COR-L47 (cell line): ENCODE measurements at places on chromosomes 5 and 9.
A peak's percentile ranks its signal among the peaks of the same experiment; 100 is the strongest.

- no peak for DNase-seq
These were observed 4.5 kb upstream of the CNTLN start for GRCh38 chr9:17130291-17130690.

GRCh38 chr5:79093762-79094161, 17.8 kb upstream of the BHMT start:
- peak; percentile 59 for DNase-seq

DNA sequence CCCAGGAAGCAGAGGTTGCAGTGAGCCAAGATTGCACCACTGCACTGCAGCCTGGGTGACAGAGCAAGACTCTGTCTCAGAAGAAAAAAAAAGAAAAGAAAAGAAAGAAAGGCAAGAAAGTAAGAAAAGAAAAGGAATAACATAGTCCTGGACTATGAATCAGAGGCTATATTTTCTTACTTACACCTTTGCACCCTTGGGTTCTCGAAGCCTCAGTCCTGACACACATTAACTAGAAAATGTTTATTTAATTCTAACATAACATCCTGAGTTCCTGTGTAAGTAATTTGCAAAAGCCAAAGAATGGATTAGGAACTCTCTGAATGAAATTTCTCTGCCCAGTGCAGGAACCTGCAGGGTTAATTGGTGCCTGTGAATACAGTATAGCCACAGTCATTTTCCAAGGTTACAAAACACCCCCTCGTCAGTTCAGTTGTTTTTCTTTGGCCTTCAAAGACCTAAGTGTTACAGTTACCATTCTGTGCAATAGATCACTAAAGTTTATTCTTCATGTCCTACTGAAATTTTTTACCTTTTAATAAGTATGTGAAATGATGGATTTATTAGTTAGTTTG, 147.6 kb downstream of the SV2C start:
- no peak for DNase-seq

DNA sequence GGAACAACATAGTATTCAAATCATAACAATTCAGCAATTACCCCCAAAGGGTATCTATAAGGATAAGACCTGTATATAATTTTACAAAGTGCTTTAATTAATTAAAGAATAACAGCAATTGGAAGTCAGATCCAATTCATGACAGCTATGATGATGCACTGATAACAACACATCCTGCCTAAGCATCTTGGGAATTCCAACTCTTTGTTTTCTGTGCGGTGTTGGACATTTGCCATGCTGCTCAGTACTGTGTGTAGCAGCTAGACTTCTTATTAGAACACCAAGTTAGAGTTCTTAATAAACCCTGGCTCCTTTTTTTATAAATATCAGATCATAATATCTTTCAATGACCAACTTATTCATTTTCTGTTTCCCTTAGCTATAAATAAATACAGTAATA, 209.0 kb downstream of the SEC61B start:
- DNase-seq, result no peak

DNA sequence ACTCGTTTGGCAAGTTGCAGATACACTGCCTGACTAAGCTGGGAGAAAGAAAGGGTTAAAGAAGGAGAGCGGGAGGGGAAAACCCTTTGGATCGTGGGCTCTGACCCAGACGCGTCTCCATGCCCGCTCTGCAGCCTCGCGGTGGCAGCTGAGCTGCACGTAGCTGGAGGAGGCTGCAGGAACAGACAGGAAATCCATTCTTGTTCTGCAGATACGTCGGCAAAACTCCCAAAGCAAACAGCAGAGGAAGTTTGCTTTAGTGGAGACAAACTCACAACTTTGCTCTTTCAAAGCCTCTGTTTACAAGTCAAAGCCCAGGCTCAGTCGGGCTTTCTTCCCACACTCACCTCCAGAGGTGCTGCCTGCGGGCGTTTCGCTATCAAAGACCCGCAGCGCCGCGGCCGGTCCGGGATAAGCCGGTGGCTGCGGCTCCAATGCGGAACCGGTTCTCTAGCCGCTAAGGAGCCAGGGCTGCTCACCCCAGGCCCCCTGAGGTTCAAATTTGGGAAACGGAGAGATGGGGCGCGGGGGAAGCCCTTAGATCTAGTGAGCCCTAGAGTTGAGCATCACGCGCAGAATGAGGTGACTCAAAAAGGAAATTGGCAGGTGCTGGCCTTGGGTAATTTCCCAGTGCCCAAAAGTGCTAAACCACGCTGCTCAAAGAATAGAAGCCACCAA, 60.7 kb downstream of the MAT2B start:
- no peak for DNase-seq

DNA sequence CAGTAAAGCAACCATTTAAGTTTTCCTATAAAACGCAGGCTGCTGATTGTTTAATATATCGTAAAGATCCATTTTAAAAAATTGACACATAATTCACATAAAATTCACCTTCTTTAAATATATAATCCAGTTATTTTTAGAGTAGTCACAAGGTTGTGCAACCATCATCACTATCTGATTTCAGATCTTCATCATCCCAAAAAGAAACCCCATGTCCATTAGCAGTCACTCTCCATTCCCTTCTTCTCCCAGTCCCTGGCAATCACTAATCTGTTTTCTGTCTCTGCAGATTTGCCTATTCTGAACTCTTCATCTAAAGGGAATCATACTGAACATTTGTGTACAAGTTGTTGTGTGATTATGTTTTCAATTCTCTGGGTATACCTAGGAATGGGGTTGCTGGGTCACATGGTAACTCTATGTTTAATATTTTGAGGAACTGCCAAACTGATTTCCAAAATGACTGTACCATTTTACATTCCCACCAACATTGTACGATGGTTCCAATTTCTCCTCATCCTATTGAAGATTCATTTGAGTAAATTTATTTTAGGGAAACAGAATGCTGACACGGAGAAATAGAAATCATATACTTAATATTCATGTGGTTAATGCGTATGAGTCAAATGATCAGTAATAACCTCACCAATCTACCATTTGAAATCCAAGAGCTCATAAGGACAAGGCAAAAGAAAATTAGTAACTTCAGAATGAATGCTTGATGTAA, 57.8 kb upstream of the PLPP1 start:
- no peak for DNase-seq

- no peak for DNase-seq
These were observed 1.6 kb upstream of the THBS4 start for GRCh38 chr5:80033513-80033912.

GRCh38 chr9:79600466-79600865, 28.7 kb downstream of the TLE4 start:
- DNase-seq, result no peak

DNA sequence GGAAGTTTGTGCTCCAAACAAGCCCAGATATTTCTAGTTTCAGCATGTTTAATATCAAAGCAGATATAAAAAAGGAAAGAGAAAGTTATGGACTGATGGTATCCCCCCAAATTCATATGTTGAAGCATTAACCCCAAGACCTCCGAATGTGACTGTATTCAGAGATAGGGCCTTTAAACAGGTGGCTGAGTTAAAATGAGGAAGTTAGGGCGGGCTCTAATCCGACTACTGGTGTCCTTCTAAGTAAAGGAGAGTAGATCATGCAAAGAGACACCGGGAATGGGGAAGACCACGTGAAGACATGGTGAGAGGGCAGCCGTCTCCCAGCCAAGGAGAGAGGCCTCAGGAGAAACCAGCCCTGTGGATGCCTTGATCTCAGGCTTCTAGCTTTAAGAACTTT, 324.1 kb upstream of the KIF2A start:
- no peak for DNase-seq

- DNase-seq, result no peak
These were observed 16.2 kb downstream of the MTX3 start for GRCh38 chr5:79974886-79975285.
